ENCODE measurements at places on chromosomes 2 and 18. TPM values are rescaled to one million over a fixed set of nuclear protein-coding genes. Genes with fewer than 3 reads are reported as not detected.

COL5A2 gene
- total RNA-seq = 0.63 TPM

- peaks cover 63% of the 10 kb centered on the region for H3K4me1 ChIP-seq
- H3K4me3 ChIP-seq = no peak overlapping the region
- no peak overlapping the region for H3K27ac ChIP-seq
- H3K27me3 ChIP-seq = no peaks in the 10 kb centered on the region
- H3K36me3 ChIP-seq = peaks cover 66% of the 10 kb centered on the region
Observed at GRCh38 chr2:85323351-85323987, 4.3 kb downstream of the TGOLN2 start.

DNA sequence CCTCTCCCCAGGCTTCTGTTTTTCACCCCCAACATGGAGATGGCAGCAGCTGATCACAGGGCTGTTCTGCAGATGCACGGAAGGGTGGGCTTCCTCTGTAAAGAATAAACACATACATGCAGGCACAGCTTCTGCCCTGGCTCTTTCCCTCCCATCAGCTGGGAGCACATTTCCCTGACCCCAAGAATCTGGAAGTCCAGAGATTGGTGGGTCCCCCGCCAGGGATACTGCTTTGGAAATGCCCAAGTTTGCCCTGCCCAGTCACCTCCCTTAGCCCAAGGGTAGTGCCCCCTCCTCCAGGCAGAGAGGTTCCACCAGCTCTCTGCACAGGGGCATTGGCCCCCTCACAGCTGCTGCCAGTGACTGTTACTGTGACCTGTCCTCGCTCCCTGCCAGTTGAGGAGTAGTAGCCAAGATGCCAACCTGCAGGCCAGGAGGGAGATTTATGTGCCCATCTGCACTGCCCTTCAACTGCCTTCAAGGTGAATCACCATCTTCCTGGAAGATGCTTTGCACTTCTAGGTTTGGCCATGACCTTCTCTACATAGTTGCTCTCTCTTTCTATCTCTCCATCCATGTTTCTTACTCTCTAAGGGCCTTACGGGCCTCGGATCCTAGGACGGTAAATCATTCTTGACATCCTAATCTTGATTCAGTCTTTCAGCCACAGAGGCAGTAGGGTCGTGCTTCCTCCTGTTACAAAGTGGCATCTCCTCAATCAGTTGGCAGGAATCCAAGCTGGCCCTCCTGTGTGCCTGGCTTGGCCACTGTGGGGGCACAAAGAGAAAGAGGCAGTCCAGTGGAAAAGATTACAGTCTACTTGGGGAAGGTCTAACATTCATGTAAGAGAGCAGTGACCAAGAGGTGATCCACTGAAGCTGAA is 121.8 kb downstream of the CTIF start:
- H3K4me1 ChIP-seq = peaks cover 5% of the 10 kb centered on the region
- H3K4me3 ChIP-seq = no peak overlapping the region
- no peak overlapping the region for H3K27ac ChIP-seq
- H3K27me3 ChIP-seq = no peaks in the 10 kb centered on the region
- no peak for DNase-seq

ALPI gene
- total RNA-seq = not detected

GRCh38 chr2:63596401-63596883 is 7.7 kb downstream of the MDH1 start:
- peaks cover 53% of the 10 kb centered on the region for H3K36me3 ChIP-seq
- no peak for DNase-seq
- H3K4me3 ChIP-seq = no peak overlapping the region
- no peaks in the 10 kb centered on the region for H3K4me1 ChIP-seq

- no peaks in the 10 kb centered on the region for H3K27me3 ChIP-seq
- no peaks in the 10 kb centered on the region for H3K36me3 ChIP-seq
- DNase-seq = no peak
- no peaks in the 10 kb centered on the region for H3K4me1 ChIP-seq
- no peak overlapping the region for H3K4me3 ChIP-seq
Observed at GRCh38 chr18:3824101-3824500, 374.1 kb downstream of the TGIF1 start.

DNA sequence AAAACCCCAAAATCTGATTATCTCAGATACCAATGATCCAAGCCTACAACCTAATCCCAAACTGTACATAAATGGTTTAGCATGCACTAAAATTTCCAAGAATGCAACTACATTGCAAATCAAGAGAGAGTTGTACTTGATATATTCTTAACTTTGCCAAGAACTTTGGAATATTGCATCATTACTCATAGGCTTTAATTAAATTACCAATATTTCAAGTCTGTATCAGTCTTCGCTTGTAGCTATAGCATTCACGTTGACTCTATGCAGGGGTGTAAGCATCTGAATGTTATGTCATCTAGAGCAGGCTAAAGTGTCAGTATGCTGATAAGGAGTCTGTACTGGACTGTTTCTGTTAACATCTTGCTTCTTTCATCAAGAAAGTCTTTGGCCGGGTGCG is 56.3 kb downstream of the FOXI3 start:
- H3K4me1 ChIP-seq = no peaks in the 10 kb centered on the region
- no peak overlapping the region for H3K4me3 ChIP-seq
- H3K36me3 ChIP-seq = no peaks in the 10 kb centered on the region
- H3K27ac ChIP-seq = no peak overlapping the region
- DNase-seq = no peak
- H3K27me3 ChIP-seq = peaks cover 4% of the 10 kb centered on the region

GRCh38 chr2:64394153-64394552 is 59.8 kb upstream of the LGALSL start:
- DNase-seq = no peak
- no peak overlapping the region for H3K27ac ChIP-seq
- no peak overlapping the region for H3K4me3 ChIP-seq
- no peaks in the 10 kb centered on the region for H3K36me3 ChIP-seq
- no peaks in the 10 kb centered on the region for H3K27me3 ChIP-seq
- H3K4me1 ChIP-seq = no peaks in the 10 kb centered on the region

DNA sequence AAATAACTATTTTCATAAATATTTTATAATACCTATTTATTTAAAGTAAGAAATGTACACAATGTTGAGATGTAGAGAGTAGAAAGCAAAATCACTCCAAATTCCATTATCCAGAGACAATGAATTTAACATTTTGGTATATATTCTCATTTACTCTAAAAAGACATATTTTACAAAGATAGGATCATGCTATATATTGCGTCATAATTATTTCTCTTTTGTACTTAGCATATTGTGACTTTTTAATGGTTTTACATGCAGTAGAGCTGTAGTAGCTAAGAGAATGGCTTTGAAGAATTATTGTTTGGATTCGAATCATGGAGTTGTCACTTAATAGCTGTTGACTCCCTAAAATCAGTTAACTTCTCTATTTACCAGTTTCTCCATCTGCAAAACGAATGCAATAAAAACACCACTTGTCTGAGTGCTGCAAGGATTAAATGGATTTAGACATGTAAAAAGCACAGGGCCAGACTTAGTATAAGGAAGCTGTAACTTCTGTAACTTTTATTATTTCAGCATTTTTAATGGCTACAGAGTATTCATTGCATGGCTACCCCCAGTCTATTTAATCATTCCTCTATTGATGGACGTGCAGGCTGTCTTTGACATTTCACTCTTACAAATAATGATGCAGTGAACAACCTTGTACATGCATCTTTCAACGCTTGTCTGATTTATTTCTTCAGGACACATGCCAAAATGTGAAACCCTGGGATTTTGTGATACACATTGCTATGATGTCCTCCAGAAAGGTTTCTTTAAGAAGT is 33.2 kb downstream of the KCNS3 start:
- no peaks in the 10 kb centered on the region for H3K4me1 ChIP-seq
- H3K27me3 ChIP-seq = no peaks in the 10 kb centered on the region
- no peak overlapping the region for H3K4me3 ChIP-seq
- H3K36me3 ChIP-seq = no peaks in the 10 kb centered on the region

DNA sequence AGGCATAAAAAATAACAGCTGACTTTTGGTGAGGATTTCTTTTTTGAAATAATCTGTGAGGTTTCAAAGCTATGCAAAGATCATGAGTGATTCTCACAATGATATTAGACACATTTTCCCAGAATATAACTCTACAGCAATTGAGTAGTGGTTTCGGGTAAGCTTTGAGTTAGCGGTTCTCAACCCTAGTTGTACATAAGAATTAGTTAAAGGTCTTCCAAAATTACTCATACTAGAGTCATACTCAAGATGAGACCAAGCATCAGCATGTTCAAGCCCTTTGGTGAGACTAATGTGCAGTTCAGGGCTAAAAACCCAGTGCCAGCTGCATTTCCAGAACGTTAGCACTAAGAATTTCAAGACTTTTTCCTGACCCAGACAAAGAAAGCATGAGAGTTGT is 31.1 kb downstream of the DSG4 start:
- DNase-seq = no peak
- no peaks in the 10 kb centered on the region for H3K36me3 ChIP-seq
- no peaks in the 10 kb centered on the region for H3K4me1 ChIP-seq
- H3K4me3 ChIP-seq = no peak overlapping the region
- H3K27ac ChIP-seq = no peak overlapping the region

IL1A gene
- 1.6 TPM for total RNA-seq

SRBD1 gene
- total RNA-seq = 40.0 TPM

DNA sequence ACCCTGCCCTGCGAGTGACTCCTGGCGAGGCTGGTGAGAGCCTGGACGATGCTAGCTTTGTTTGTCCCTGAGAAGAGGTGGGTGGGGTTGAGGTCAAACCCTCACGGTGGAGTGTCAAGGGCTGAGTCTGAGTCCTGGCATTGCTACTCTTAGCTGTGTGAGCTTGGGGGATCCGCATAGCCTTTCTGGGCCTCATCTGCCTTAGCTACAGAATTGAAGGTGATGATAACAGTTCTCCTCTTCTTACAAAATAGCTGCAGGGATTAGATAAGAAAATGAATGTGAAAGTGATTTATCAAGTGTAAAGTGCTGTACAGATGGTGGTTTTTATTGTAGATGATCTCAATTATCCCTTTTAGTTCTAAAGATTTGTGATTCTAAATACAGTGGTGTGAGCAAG is 144.6 kb downstream of the LPIN1 start:
- H3K4me3 ChIP-seq = no peak overlapping the region
- H3K4me1 ChIP-seq = peaks cover 3% of the 10 kb centered on the region
- H3K36me3 ChIP-seq = no peaks in the 10 kb centered on the region
- H3K27me3 ChIP-seq = no peaks in the 10 kb centered on the region

- no peak overlapping the region for H3K4me3 ChIP-seq
- H3K36me3 ChIP-seq = no peaks in the 10 kb centered on the region
- no peak for DNase-seq
Observed at GRCh38 chr2:200320344-200320743, 13.9 kb downstream of the SPATS2L start.

- no peak for DNase-seq
- no peaks in the 10 kb centered on the region for H3K36me3 ChIP-seq
- H3K4me3 ChIP-seq = no peak overlapping the region
- H3K4me1 ChIP-seq = peaks cover 9% of the 10 kb centered on the region
- no peak overlapping the region for H3K27ac ChIP-seq
Observed at GRCh38 chr2:195572895-195573683, 83.9 kb upstream of the SLC39A10 start.

VIL1 gene
- total RNA-seq = 1.8 TPM

DNA sequence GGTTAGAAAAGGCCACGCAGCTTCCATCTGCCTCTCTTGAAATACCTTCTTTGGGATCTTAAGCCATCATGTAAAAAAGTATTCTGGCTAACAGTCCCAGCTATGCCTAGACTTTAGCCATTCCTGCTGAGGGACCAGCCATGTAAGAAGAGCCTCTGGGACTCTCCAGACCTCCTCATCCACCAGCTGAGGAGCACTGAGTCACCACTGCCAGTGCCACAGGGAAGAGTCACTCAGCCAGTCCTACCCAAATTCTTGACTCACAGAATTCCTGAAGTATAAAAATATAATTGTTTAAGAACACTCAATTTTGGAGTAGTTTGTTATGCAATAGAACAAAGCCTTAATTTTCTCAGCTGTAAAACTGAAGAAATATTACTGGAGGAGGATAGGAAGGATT is 436.7 kb downstream of the ZEB2 start:
- DNase-seq = no peak
- H3K4me3 ChIP-seq = no peak overlapping the region
- no peaks in the 10 kb centered on the region for H3K4me1 ChIP-seq
- no peaks in the 10 kb centered on the region for H3K27me3 ChIP-seq

DNA sequence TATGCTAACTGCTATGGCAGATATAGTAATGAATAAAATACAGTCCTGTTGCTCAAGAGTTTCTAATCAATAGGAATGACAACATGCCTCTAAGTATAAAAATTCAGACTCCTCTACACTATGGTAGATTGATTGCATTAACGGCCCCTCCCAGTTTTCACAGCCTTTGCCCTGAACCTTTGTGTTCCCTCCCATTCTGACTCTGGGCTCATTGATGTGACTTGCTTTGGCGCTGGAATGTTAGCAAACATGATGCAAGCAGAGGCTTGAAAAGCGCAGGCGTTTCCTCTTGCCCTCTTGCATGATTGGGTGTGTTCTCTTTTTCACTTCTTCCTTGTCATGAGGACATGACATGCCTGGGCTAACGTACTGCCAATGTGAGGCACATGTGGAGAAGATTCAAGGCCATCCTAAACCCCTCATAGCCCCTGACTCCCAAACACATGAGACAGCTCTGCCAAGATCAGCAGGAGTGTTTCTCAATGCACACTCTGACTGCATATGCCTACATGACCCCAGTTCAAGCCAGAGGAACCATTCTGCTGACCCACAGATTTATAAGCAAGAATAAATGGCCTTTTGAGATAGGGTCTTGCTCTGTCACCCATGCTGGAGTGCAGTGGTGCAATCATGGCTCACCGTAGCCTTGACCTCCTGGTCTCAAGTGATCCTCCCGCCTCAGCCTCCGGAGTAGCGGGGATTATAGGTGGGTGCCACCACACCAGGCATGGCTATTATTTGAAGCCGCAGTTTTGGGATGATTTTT is 49.7 kb upstream of the CD28 start:
- H3K27ac ChIP-seq = no peak overlapping the region
- H3K4me3 ChIP-seq = no peak overlapping the region
- no peak for DNase-seq
- H3K4me1 ChIP-seq = peaks cover 3% of the 10 kb centered on the region

- H3K4me3 ChIP-seq = no peak overlapping the region
- H3K27ac ChIP-seq = no peak overlapping the region
- peak; percentile 28 for DNase-seq
- H3K4me1 ChIP-seq = no peaks in the 10 kb centered on the region
- H3K27me3 ChIP-seq = no peaks in the 10 kb centered on the region
- H3K36me3 ChIP-seq = no peaks in the 10 kb centered on the region
Observed at GRCh38 chr2:165238295-165238694, 919 bp upstream of the SCN2A start.

DNA sequence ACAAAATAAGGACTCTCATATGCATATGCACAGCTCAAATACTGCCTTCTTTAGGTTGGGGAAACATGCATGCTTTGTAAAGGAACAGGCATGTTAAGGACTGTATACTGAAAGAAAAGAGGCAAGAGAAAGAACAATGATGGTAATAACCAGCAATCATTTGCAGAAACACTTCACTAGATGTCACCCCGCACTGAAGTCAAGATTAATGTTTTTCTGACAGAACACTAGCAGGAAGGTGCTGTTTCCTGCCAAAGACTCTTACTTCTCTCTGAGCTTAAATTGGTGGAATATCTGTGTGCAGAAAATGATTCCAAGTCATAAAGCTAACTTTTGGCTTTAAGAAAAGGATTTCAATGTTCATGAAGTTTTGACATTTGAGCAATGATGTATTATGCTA is 19.3 kb upstream of the CSRNP3 start:
- H3K4me1 ChIP-seq = no peaks in the 10 kb centered on the region
- no peaks in the 10 kb centered on the region for H3K36me3 ChIP-seq
- DNase-seq = no peak
- H3K27me3 ChIP-seq = no peaks in the 10 kb centered on the region

NIF3L1 gene
- 13.3 TPM for total RNA-seq

Data from natural killer cell (primary cell).